ENCODE measurements at places on chromosomes 2 and 18.

- peak; percentile 71 for DNase-seq
These were observed 37.8 kb upstream of the CCDC150 start for GRCh38 chr2:196601430-196602306.

GRCh38 chr18:54232485-54233227, 8.2 kb upstream of the MBD2 start:
- no peak for DNase-seq

- no peak for DNase-seq
These were observed 83.8 kb downstream of the PARD3B start for GRCh38 chr2:204628926-204629712.

GRCh38 chr18:38575648-38576047, 1010.0 kb upstream of the CELF4 start:
- DNase-seq, result no peak

DNA sequence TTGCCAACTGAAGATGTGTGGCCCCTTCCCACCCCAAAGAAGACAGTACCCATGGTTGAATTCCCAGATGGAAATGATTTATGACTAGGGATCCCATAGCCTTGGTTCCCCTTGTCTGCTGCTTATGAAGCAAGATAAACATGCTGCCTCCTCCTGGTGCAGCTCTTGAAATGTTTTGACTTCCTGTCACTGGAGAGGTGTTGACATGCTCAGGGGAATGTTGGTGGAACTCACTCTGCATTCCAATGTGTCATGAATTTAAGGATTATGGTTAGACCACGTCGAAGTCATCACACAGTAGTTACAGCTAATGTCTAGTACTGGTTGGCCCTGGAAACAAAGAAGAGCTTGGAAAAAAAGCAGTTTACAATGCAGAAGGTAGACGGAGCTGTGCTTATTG, 69.0 kb upstream of the FAM110C start:
- no peak for DNase-seq

- DNase-seq, result no peak
These were observed 63.9 kb upstream of the PAX8 start for GRCh38 chr2:113342650-113343049.

GRCh38 chr2:150432312-150432625, 55.2 kb downstream of the RND3 start:
- no peak for DNase-seq

DNA sequence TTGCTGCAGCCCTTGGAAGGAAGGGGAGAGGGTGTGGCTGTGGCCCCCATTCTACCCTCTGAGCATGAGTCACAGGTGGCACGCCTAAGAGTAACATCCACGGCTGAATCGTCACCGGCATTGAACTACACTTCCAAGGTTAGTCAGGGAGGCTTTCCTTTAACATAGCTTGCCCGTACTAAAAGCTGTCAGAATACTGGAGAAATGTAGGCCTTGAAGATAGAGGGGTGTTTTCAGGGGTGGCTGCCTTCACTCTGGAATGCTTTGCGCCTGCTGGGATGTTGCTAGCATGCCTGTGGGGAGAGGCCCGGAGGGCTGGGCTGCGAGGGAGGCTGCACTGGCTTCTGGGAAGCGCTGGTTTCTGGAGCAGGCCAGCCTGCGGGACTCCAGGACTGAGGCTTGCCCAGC, 333.7 kb downstream of the AGAP1 start:
- no peak for DNase-seq

- DNase-seq, result no peak
These were observed 4.9 kb downstream of the PXDN start for GRCh38 chr2:1739322-1739957.

GRCh38 chr2:233413559-233414272, 59.4 kb downstream of the DGKD start:
- DNase-seq, result peak; percentile 75

- no peak for DNase-seq
These were observed 263.7 kb upstream of the SPOPL start for GRCh38 chr2:138237667-138238384.

- DNase-seq, result peak; percentile 15
These were observed 30.4 kb downstream of the INPP4A start for GRCh38 chr2:98474979-98475632.

DNA sequence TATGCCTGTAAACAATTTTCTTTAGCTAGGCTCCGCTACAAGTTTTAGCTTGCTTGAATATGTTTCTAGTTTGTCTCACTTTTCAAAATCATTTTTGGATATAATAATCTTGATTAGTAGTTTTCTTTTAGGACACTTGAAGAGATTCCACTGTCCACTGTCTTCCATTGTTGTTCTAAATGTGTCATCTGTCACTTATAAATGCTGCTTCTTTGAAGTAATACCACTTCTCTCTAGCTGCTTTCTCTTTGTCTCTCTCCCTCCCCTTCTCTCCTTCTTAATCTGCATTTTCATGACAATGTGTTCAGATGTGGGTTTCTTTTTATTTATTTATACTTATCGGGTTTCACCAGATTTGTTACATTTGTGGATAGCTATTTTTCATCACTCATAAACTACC, 73.7 kb upstream of the DPP10 start:
- DNase-seq, result no peak

- DNase-seq, result no peak
These were observed 177.5 kb downstream of the CD8B2 start for GRCh38 chr2:106664669-106665068.

- DNase-seq, result no peak
These were observed 128.4 kb downstream of the CABLES1 start for GRCh38 chr18:23263551-23264235.

- no peak for DNase-seq
These were observed 106.8 kb upstream of the ZFP36L2 start for GRCh38 chr2:43333101-43333655.

DNA sequence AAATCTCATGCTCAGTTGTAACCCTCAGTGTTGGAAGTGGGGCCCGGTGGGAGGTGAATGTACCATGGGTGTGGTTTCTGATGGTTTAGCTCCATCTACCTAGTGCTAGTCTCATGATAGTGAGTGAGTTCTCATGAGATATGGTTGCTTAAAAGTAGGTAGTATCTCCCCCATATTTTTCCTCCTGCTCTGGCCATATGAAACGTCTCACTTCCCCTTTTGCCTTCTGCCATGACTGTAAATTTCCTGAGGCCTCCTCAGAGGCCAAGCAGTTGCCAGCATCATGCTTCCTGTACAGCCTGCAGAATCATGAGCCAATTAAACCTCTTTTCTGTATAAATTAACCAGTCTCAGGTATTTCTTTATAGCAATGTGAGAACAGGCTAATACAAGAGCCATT, 62.8 kb upstream of the RNF152 start:
- no peak for DNase-seq

- no peak for DNase-seq
These were observed 2.0 kb downstream of the DLX1 start for GRCh38 chr2:172087207-172087779.

- DNase-seq, result no peak
These were observed 348.2 kb downstream of the CTNNA2 start for GRCh38 chr2:79861059-79861374.

- DNase-seq, result no peak
These were observed 15.4 kb upstream of the MATN3 start for GRCh38 chr2:20027705-20028434.

GRCh38 chr2:4803396-4803795, 888.8 kb upstream of the SOX11 start:
- no peak for DNase-seq

DNA sequence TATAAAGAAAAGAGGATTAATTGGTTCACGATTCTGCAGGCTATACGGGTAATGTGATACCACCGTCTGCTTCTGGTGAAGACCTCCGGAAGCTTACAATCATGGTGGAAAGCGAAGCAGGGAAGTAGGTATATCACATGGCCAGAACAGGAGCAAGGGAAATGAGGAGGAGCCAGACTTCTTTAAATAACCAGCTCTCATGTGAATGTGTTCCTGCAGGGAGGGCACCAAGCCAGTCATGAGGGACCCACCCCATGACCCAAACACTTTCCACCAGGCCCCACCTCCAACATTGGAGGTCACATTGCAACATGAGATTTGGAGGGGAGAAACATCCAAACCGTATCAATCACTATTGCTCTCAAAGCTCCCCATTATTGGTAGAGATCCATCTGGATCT, 61.8 kb downstream of the EFEMP1 start:
- no peak for DNase-seq

DNA sequence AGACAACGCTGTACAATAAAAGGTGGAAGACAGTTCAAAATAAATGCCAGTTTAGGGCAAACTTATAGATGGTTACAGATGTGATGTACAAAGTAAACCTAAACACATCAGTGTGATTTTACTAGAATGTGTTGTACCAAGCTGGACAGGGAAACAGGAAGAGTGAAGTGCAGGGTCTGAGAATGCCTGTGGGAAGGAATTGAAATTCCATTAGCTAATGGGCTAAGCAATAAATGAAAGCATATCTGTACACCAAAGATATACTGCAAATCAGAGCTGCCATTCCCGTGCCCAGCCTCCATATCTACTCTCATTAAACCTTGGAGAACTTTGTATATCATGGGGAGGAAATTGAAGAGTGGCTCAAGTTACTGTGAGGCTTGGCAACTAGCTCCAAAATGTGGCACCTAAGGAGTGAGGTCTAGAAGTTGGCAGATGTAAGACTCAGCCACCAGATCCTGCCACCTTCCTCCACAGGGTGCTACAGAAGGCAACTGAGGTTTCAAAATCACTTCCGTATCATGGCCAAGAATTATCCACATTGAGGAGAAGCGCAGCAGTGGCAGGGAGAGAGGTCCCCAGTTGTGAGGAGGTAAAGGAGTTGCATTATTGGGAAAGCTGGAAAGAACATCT, 277.8 kb downstream of the TCF4 start:
- DNase-seq, result no peak

GRCh38 chr18:67232406-67232805, 284.1 kb downstream of the DSEL start:
- no peak for DNase-seq

DNA sequence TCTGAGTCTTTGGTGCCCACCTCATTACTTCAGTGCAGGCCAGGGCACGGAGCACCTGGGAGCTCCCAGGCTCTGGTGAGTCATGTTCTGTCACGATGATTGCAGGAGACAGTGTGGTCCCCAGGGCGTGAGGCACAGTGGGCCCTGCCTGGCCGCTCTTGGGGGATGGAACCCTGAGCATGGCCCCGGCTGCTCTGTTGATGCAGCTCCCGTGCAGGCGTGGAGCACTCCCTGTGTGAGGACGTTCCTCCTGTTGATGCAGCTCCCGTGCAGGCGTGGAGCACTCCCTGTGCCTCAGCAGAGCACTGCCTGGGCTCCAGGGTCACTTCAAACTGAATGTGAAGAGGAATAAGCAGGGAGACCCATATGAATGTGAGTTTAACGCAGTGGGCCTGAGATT, 30.1 kb downstream of the COPS9 start:
- DNase-seq, result no peak

DNA sequence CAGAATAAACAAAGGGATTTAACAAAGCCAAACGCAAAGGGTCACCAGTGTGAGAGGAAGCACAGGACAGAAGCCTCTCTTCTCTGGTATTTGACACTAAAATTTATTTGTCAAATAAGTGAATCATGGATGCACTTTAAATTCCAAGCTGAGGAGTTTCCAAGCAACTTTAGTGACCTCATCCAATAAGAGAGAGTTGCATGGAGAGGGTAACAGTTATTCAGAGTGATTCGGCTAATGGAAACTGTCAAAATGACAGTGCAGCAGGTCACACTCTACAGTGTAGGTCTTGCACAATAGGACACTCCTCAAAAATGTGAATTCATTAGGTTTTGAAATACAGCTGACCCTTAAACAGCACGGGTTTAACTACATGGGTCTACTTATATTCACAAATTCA, 103.9 kb upstream of the ACVR1C start:
- DNase-seq, result no peak

DNA sequence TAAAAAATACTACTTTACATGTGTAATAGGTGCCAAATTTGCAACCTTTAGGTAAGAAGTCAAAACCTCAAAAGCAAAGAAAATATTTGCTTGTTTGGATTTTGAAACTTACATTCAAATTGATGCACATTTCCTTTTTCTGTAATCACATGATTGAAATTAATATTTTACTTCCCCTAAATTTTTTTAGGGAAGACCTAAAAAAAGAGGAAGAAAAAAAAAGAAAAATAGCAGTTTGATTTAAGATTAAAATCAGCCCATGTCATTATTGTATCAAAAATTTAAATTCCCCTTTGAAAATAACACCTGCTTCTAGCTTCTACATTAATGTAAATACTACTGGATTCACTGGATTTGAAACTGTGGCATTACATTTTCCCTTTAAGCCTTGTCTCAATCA, 68.2 kb upstream of the STON1 start:
- DNase-seq, result no peak

- no peak for DNase-seq
These were observed 4.3 kb downstream of the TSHZ1 start for GRCh38 chr18:75214766-75215510.

DNA sequence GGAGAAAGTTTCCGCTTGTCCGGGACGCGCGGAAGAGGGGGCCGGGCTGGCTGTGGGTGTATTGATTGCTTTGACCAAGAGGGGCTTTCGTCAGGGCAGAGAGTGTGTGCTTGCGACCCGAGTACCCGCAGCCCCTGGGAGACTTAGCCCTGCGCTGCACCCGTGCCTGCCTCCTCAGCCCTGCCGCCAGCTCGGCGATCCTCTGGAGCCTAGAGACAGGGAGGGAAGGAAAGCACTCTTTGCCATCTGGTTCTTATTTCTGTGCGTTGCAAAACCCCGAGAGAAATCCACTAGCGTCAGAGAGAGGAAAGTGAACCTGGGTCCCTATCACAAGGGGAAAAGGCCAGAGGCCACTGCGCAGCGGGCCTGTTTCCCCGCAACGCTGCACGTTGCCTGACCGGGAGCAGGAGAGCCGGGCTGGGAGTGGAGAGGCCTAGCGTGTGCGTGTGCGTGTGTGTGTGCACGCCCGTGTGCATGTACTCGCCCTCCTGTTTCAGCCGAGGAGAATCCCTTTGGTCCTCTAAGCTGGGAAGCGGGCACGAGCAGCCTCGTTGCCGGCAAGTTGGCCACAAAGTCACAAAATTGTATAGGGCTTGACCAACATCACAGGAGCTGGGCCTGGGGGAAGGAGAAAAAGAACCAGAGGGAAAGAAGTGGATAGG, 1.7 kb downstream of the SIX3 start:
- DNase-seq, result no peak

- no peak for DNase-seq
These were observed 16.1 kb downstream of the MOCOS start for GRCh38 chr18:36203360-36203895.

DNA sequence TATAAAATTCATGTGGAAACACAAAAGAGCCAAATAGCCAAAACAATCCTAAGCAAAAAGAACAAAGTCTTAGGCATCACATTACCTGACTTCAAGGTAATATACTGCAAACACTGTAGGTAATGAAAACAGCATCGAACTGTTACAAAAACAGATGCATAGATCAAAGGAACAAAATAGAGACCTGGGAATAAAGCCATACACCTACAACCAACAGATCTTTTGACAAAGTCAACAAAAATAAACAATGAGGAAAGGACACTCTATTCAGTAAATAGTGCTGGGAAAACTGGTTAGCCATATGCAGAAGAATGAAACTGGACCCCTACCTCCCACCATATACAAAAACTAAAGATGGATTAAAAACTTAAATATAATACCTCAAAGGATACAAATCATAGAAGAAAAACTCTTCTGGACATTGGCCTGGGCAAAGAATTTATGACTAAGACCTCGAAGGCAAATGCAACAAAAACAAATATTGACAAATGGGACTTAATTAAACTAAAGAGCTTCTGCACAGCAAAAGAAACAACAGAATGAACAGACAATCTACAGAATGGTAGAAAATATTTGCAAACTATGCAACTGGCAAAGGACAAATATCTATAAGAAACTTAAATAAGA, 218.0 kb downstream of the PHLPP1 start:
- no peak for DNase-seq

Data from SHP77 (cell line).